Upper lobe of right lung (tissue), 1 donor: ENCODE measurements at places on chromosomes 2 and 18. TPM values are rescaled to one million over a fixed set of nuclear protein-coding genes. Genes with fewer than 3 reads are reported as not detected.
A peak's percentile ranks its signal among the peaks of the same experiment; 100 is the strongest.

- H3K4me3 ChIP-seq = no peak overlapping the region
- peaks cover 15% of the 10 kb centered on the region for H3K27me3 ChIP-seq
- no peak overlapping the region for H3K27ac ChIP-seq
- no peaks in the 10 kb centered on the region for H3K36me3 ChIP-seq
Observed at GRCh38 chr18:59690996-59691395, 6.2 kb downstream of the CCBE1 start.

DNA sequence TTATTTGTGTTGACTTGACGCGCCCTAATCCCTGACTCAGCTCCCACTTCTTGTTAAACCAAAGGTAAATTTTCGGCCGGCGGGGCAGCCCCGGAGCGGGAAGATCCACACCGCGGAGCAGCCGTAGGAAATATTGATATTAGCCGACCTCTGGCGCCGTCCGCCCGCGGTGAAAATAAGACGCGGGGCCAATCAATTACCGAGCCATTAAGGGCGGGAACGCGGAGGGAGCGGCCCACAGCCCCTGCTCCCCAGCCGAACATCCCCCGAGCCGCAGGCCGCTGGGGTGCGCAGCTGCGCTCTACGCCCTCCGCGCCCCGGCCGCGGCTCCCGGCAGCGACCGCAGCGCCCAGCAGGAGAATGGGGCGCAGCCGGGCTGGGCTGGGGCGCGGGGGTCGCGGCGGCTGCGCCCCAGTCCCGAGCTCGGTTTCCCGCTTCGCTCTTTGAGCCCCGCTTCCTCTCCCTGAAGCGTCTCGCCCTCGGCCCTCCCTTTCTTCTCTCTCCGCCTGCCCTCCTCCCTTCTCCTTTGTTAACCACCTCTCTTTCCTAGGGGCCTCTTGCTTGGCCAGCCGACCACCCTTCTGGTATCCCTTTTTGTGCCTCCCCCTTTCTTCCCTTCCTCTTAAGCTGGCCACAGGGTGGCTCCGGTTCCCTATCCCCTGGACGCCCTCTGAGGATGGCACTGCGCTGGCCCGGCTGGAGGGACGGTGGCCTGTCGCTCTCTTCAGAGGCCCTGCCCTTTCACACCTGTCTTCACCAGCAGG, 40.9 kb downstream of the CELF4 start:
- no peak overlapping the region for H3K27ac ChIP-seq
- no peaks in the 10 kb centered on the region for H3K36me3 ChIP-seq
- no peak for DNase-seq

GRCh38 chr2:28088970-28089369, 198.4 kb downstream of the BABAM2 start:
- H3K4me1 ChIP-seq = no peaks in the 10 kb centered on the region
- H3K36me3 ChIP-seq = no peaks in the 10 kb centered on the region
- H3K27ac ChIP-seq = no peak overlapping the region
- no peaks in the 10 kb centered on the region for H3K27me3 ChIP-seq

DNA sequence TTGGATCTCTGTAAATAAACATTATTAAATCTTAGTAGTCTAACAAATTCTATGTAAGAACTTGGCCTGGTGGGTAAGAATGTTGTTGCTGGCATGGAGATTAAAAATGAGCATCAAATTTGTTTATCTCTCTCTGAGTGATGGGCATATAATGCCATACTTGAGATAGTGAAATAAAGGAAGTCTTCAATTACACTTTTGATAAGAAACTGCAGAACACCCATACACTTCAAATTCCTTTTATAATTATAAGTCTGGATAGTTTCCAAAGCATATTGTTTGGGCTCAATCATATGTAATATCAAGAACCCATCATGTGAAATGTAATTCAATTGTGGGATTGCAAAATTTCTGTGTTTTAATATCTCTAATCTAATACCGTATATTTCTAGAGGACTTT, 47.4 kb upstream of the PARD3B start:
- no peaks in the 10 kb centered on the region for H3K36me3 ChIP-seq
- no peak for DNase-seq
- H3K27ac ChIP-seq = no peak overlapping the region
- H3K27me3 ChIP-seq = no peaks in the 10 kb centered on the region
- H3K4me1 ChIP-seq = no peaks in the 10 kb centered on the region

DNA sequence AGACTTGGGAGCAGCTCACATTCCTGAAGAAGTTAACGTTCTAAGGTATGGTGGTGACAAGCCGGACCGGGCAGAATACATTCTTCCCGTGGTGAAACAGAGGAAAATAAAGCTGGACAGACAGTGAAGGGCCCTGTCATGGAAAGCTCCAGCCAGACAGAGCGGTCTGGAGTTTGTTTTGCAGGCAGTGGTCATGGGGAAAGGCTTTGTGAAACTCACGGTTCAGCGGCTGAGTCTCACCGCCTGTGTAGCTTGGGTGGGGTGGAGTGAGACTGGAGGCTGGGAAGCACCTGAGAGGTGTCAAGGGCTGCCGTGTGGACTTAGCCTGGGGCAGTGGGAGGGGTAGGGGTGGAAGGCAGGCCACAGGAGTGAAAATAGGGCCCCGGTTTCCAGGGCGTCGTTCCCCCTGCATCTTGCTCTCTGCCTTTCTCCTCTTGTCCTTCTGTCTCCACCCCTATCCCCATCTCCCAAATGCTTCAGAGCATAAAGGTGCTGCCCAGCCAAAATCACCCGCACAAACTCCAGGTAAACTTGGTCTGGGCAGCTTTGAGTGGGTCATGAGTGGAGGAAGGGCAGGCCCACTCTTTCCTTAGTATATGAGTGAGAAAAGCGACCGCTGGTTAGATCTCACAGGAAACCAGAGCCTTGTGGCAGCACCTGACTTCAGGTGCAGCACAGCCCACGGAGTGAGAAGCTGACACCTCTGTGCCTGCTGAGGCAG, 11.4 kb upstream of the SLC20A1 start:
- no peaks in the 10 kb centered on the region for H3K27me3 ChIP-seq
- no peaks in the 10 kb centered on the region for H3K36me3 ChIP-seq
- peaks cover 16% of the 10 kb centered on the region for H3K4me1 ChIP-seq
- no peak overlapping the region for H3K27ac ChIP-seq
- peak; percentile 48 for DNase-seq

GRCh38 chr2:184530959-184531358, 67.4 kb upstream of the ZNF804A start:
- H3K4me1 ChIP-seq = no peaks in the 10 kb centered on the region
- H3K27me3 ChIP-seq = no peaks in the 10 kb centered on the region
- peak; percentile 36 for DNase-seq
- H3K4me3 ChIP-seq = no peak overlapping the region
- H3K27ac ChIP-seq = no peak overlapping the region
- H3K36me3 ChIP-seq = no peaks in the 10 kb centered on the region

DNA sequence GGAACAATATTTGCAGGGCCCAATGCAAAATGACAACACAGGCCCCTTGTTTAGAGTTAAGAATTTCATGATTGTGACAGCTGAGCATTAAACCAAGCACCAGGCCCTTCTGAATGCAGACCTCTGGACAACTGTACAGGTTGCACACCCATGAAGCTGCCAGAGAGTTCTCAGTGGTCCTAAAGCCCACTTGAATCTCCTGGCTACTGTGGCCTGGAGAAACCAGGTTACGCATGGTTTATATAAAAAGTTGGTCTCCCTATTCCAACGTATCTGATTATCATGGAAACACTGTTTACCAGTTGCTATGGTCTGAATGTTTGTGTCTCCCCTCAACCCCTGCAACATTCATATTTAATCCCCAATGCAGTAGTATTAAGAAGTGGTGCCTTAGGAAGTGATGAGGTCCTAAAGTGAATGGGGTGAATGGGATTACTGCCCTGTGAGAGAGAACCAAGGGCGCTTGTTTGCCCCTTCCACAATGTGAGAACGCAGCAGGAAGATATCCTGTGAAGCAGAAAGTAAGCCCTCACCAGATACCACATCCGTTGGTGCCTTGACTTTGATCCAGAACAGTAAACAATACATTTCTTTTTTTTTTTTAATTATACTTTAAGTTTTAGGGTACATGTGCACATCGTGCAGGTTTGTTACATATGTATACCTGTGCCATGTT, 48.0 kb upstream of the ANXA4 start:
- no peaks in the 10 kb centered on the region for H3K36me3 ChIP-seq
- H3K4me1 ChIP-seq = peaks cover 21% of the 10 kb centered on the region
- no peak for DNase-seq

GRCh38 chr2:194176134-194176533, 1480.9 kb upstream of the SLC39A10 start:
- H3K27me3 ChIP-seq = no peaks in the 10 kb centered on the region
- DNase-seq = peak; percentile 54
- no peak overlapping the region for H3K4me3 ChIP-seq
- no peaks in the 10 kb centered on the region for H3K4me1 ChIP-seq
- H3K36me3 ChIP-seq = no peaks in the 10 kb centered on the region
- no peak overlapping the region for H3K27ac ChIP-seq

GRCh38 chr18:36181441-36181840, 5.9 kb upstream of the MOCOS start:
- H3K27ac ChIP-seq = no peak overlapping the region
- no peak for DNase-seq
- no peaks in the 10 kb centered on the region for H3K27me3 ChIP-seq
- peaks cover 12% of the 10 kb centered on the region for H3K4me1 ChIP-seq

DNA sequence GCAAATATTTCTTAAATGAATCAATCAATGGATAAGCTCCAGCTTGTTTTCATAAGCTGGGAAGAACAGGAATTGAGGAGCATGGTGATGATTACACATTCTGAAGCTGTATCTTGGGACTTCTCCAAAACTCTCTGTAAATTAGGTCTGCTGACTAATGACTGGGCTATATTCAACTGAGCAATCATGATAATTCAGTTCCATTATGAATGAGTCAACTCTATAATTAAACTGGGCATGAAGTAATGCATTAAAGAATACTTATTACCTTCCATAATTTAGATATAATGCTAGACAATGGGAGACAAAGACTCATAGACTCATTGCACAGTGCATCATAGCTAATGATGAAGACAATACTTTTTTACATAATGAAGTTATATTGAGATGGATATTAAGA, 207.4 kb downstream of the CBLN2 start:
- H3K36me3 ChIP-seq = no peaks in the 10 kb centered on the region
- H3K27me3 ChIP-seq = no peaks in the 10 kb centered on the region
- H3K27ac ChIP-seq = no peak overlapping the region
- H3K4me3 ChIP-seq = no peak overlapping the region
- no peak for DNase-seq

- no peak for DNase-seq
- no peak overlapping the region for H3K4me3 ChIP-seq
- H3K27me3 ChIP-seq = no peaks in the 10 kb centered on the region
Observed at GRCh38 chr2:79393806-79394484, 118.9 kb upstream of the CTNNA2 start.

- H3K4me1 ChIP-seq = peaks cover 11% of the 10 kb centered on the region
- H3K36me3 ChIP-seq = no peaks in the 10 kb centered on the region
- H3K4me3 ChIP-seq = peak overlapping the region; percentile 35
- DNase-seq = no peak
Observed at GRCh38 chr18:62425465-62426190, 97.2 kb upstream of the ZCCHC2 start.

- H3K27ac ChIP-seq = no peak overlapping the region
- DNase-seq = no peak
- no peaks in the 10 kb centered on the region for H3K4me1 ChIP-seq
- H3K27me3 ChIP-seq = no peaks in the 10 kb centered on the region
- no peaks in the 10 kb centered on the region for H3K36me3 ChIP-seq
- no peak overlapping the region for H3K4me3 ChIP-seq
Observed at GRCh38 chr2:23375448-23375847, 9.5 kb upstream of the KLHL29 start.

- DNase-seq = no peak
- H3K27me3 ChIP-seq = no peaks in the 10 kb centered on the region
- no peak overlapping the region for H3K27ac ChIP-seq
Observed at GRCh38 chr2:150873396-150873772, 385.9 kb upstream of the RND3 start.

DNA sequence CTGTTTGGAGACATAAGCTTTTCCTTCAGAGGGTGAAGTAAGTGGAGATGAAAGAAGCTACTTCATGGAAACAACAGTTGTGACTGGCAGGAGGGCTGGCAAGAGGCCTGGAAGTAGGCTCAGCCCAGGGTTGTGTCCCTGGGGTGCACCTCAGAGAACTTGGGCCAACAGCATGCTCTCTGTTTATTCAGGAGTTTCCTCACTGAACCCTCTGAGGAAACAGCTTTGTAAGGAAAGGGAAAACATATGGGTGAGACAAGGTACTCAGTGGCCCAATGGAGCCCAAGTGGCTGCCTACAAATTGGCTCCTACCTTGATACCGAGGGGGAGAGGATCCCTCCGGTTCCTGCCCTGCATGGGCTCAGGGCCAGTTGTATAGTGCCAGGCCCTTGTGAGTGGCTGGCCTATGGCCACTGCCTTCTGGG, 115.5 kb upstream of the ITGA6 start:
- no peaks in the 10 kb centered on the region for H3K4me1 ChIP-seq
- H3K36me3 ChIP-seq = no peaks in the 10 kb centered on the region
- no peak for DNase-seq
- H3K27me3 ChIP-seq = no peaks in the 10 kb centered on the region
- no peak overlapping the region for H3K4me3 ChIP-seq

The SCG2 gene
- total RNA-seq = 0.61 TPM

The CFAP65 gene
- not detected for total RNA-seq

The C2orf66 gene
- total RNA-seq = 0.38 TPM

The HNMT gene
- total RNA-seq = 67.4 TPM
